GM12892 (cell line): ENCODE measurements at places on chromosomes 11 and 22.

DNA sequence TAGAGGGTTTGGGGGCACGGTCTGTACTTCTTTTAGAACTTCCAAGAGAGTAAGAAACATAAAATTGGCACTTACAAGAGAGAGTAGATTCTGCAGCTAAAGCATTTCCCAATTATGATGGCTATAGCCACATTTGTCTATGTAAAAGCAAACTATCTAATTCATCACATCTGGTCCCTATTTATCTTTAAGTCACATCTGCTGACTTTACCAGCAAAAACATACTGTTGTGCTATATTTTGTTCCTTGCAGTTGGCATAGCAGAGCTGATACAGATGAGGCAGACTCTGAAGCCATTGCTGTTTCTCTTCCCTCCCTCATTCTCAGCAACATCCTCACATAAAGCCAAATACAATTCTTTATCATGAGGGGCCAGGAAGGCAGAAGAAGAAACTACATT lies 1533.5 kb upstream of the RAG2 start:
- no peak for DNase-seq

- no peak for DNase-seq
Measured at GRCh38 chr11:19895776-19896175, 183.1 kb downstream of the NAV2 start.

GRCh38 chr22:23894710-23895598 lies 771 bp downstream of the MIF start:
- peak; percentile 82 for DNase-seq

GRCh38 chr22:25546751-25547150 lies 17.7 kb upstream of the GRK3 start:
- DNase-seq, result no peak

DNA sequence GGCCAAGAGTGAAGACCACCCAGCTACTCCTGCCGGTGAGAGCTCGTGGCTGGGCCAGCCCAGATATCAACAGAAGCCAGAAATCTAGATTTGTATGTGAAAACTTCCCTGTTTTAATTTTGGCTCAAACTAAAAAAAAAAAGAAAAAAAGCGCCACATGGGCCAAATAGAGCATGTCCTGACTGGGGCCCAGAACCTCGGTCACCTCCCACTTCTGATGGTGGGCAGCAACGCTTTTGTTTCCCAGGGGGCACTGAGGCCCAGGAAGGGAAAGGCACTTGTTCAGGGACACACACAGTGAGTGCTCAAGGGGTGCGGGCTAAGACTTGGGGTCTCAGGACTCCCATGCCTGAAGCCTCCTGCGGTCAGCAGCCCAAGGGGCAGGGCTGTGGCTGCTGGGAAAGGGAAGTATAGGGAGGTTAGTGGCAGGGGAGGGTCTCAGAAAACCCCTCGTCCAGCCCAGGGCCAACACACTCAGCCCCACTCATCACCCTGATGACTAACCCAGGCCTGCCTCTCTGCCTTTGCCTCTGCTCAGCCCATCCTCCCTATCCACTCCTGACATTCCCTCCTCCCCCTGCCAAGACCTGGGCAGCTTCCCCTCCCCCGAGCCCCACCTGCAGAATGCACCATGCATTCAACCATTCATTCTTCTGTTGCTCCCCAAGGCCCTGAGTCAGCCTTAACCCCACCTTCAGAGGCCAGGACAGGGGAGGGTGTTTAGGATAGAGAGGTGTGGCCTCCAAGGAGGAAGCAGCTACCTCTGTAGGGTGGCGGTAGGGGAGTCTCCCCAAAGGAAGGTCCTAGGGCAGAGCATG lies 30.0 kb upstream of the TCF20 start:
- peak; percentile 66 for DNase-seq

DNA sequence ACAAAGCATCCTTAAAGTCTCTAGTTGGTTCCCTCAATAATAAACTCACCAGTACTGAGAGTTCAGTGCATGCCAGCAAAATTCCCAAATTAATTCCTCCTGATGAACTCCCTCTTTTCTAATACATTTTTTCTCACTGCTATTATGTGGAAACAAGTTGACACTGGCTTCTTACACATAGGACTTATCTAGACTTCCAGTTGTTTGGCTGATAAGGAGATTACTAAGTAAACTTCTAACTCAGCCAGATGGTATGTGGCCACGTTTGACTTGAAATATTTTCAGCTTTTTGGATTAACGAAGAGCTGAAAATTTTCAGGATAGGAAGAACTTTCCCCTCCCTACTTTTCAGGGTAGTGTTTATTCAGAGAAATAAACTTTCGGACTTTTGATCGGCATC lies 1154.2 kb upstream of the TENM4 start:
- DNase-seq, result no peak

GRCh38 chr11:96168623-96169022 lies 174.4 kb downstream of the MAML2 start:
- no peak for DNase-seq

DNA sequence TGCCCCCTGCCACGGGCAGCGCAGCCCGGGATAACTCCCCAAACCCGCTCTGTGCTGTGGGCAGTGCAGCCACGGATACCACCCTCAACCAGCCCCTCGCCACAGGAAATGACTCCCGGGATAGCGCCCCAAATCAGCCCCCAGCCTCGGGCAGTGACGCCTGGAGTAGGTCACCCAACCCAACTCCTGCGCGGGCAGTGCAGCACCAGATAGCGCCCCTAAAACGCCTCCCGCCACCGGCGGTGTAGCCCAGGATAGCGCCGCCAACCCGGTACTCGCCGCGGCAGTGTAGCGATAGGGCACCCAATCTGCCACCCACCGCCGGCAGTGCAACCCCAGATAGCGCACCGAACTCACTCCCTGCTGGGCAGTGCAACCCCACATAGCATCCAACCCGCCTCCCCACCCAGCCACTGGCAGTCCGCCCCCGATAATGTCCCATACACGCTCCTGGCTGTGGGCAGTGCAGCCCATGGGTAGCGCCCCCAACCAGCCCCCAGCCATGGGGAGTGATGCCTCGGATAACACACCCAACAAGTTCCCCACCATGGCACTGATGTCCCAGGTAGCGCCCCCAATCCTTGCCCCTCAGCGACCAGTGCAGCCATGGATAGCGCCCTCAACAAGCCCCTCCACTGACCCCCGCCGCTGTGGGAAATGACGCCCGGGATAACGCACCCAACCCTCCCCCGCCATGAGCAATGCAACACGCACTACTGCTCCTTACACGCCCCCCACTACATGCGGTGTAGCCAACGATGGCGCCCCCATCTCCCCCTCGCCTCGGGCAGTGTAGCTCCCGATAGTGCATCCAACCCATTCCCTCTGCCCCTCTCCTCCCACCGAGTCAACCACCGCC lies 1.5 kb downstream of the RFPL2 start:
- no peak for DNase-seq

DNA sequence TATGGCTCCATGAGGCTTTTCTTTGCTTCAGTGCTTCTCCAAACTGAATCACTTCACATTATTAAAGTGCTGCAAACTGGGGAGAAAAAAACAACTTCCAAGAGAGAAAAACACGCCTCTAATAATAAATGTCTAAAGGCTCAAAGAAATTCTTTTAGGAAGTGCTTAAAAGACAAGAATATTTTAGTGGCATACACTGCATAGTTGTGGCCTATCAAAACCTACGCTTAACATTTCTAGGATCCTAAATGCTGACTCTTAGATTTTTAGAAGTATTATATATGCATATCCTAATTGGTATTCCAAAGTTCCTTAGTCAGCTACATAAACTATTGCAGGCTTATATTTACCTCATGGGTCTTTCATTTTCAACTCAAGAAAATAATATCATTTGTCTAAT lies 879.0 kb upstream of the CCDC90B start:
- DNase-seq, result no peak

GRCh38 chr22:47132428-47132825 lies 370.0 kb downstream of the TBC1D22A start:
- DNase-seq, result no peak

DNA sequence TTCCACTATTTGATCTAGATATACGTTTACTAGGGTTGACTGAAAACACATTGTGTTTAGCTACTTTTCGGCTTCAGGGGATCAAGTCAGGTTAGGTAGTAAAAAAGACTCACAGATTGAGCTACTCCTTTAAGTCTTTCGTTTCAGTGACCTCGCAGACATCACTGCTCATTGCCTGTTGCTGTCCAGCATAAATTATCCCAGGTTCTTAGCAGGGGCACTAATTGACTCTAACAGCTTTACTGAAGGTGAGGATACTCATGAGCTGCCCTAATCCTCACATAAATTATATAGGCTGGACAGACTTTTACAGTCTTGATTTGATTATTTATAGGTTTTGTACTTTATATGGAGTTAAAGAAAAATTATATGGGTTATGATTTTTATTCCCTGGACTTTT lies 3.7 kb downstream of the CARD18 start:
- no peak for DNase-seq

- no peak for DNase-seq
Measured at GRCh38 chr11:37364246-37364839, 766.3 kb upstream of the RAG2 start.

- DNase-seq, result no peak
Measured at GRCh38 chr11:122861631-122862030, 20.9 kb upstream of the JHY start.

GRCh38 chr11:32094923-32095322 lies 4.0 kb downstream of the RCN1 start:
- DNase-seq, result no peak

DNA sequence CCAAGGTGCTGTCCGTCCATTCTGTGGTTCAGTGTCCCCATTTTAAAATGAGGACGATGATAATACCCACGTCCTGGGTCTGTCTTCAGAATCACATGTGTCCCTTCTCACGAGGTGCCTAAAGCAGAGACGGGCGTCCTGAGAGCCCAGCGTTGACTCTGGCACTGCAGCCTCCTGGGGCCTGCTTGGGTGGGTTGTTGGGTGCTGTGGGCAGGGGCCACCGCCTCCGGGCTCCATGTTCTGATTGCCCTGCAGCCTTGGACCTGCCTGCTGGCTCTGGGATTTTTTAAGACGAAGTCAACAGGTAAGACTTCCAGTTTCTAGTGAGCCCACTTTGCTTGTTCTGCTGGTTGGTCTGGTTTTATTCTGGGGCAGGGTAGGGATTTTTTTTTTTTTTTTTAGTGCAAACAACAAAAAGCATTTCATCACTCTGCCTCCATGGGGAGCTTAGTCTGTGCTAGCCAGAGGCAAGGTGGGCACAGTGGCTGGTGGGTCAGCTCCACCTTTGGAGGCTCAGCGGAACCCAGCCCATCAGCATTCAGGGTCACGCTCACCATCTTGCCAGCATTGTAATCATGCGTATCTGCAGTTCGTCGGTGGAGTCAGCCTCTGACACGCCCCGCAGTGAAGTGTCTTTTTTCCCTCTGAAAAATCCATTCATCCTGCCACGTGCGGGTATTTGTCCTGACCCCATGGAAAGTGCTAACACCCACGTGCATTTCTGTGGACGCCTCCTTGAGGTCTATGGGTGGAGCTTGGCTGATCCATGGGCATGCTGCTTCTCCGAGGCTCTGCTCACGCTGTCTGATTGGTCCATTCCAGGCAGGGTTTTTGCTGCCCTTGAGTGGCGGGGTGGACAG lies 28.3 kb downstream of the NADSYN1 start:
- DNase-seq, result no peak

GRCh38 chr22:47295226-47295901 lies 532.9 kb downstream of the TBC1D22A start:
- no peak for DNase-seq

DNA sequence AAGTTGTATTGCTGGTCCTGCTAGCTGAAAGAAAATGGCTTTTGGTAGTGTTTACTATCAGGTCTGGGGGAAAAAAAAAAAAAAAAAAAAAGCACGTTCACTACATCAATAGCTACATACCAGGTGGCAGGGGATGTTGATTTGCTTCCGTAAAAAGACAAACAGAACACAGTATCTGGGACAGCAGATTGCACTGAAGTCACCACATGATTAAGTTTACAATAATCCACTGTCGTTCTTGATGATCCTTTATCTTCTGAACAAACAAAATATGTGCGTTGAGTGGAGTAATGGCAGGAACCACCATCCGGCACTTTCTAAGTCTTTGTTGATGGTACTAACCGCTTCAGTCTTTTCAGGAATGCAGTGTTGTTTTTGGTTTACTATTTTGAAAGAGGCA lies 48.7 kb downstream of the DDX6 start:
- DNase-seq, result no peak

- DNase-seq, result no peak
Measured at GRCh38 chr22:29073618-29074275, 912 bp downstream of the KREMEN1 start.

GRCh38 chr11:46345131-46345597 lies 2.1 kb upstream of the DGKZ start:
- no peak for DNase-seq

GRCh38 chr11:57323855-57324153 lies 948 bp downstream of the TNKS1BP1 start:
- no peak for DNase-seq

DNA sequence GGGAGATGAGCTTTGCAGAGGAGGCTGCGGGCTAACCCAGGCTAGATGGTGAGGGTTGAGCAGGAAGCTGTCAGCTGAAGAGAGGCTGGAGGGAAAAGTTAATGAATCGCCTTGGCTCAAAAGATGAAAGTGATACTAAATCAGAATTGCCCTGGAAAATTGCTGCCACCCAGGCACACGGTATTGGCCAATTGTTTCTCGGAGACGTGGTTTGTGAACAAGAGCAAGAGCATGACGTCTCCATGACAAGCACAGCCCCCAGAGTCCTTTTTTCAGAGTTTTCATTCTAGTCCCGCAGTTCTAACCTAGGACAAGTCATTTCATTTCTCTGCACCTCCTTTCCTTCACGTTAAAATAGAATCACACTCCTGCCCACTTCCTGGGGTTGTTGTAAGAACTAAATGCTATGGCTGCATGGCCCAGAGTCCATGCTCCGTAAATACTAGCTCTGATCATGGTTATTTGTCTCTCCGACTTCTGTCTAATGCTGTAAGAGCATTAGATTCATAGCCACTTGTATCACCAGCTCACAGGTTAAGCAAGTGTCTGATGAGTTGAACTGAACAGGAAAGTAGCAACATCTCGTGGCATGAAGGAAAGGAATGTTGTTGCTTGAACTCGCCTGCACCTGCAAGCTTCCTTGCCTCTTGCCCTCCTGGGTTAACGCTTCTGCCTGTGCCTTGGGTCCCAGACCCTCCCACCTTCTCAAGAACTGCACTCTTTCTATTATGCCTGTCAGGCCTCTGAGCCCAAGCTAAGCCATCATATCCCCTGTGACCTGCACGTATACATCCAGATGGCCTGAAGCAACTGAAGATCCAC lies 33.8 kb upstream of the NUP50 start:
- no peak for DNase-seq

GRCh38 chr11:94142308-94143281 lies 14.0 kb downstream of the PANX1 start:
- no peak for DNase-seq

- DNase-seq, result no peak
Measured at GRCh38 chr11:117884994-117885393, 8.5 kb upstream of the FXYD6 start.

DNA sequence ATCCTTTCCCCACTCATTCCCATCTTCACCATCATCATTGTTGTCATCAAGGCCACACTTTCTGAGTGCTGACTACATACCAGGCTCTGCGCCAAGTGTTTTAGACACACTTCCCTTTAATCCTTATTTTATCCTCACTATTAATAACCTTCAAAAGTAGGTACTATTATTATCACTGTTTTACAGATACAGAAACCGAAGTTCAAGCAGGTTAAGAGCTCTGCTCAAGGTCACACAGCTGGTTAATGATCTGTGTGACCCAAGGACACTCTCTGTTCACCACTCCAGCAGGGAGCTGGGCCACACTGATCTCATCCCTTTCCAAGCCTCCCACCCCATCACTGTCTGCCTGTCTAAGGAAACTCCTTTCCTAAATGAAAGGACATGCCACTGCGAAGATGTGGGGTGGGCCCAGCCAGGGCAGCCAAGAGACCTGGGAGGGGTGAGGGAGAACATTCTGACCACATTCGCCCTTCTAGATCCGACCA lies 17.2 kb upstream of the TSKU start:
- no peak for DNase-seq

- no peak for DNase-seq
Measured at GRCh38 chr11:44684859-44685281, 41.9 kb upstream of the TSPAN18 start.
